ENCODE measurements at places on chromosomes 12 and 14.

GRCh38 chr12:44021471-44021971 is 185.6 kb downstream of the TMEM117 start:
- no peak for DNase-seq

GRCh38 chr14:74792249-74793039 is 29.3 kb downstream of the YLPM1 start:
- DNase-seq: no peak

- no peak for DNase-seq
Measured at GRCh38 chr14:74835645-74836250, 40.2 kb downstream of the PROX2 start.

GRCh38 chr12:44403185-44403584 is 472.9 kb downstream of the NELL2 start:
- DNase-seq: no peak

DNA sequence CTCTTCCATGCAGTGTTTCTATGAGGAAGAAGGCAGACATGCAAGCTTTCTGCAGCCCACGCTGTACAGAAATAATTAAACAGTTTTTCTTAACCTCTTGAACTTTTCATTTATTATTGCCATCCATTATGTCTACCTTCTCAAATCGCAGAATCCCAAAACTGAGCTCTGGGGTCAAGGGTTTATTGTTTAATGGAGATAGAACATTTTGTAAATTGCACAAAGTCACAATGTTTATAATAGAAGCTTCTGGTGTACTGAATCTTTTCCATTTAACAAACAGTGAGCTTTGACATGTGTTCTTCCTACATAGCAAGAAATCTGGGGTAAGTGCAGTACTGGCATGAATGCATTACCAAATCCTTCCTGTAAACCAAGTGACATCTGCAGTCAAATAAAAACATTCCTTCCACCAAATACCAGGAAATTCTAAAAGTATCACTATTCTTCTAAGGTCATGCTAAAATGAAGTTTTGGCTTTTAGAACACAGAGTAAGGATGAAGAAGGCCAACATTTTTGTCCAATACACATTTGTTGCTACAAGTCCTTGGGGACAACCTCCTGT is 385.3 kb upstream of the DDHD1 start:
- DNase-seq: no peak

DNA sequence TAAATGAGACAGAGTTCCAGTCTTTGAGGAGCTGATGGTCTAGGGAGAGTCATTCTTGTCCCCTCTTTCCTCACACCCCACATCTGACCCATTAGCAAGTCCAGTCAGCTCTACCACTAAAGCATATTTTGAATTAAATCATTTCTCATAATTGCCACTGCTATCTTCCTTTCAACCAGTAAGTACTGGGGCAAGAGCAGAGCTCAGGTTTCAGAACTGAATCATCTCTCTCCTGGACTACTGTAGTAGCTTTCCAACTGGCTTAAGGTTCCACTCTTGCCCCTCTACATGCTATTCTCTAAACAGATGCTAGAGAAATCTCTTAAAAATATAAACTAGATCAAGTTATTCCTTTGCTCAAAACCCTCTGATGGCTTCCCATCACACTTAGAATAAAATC is 218.3 kb downstream of the TTC6 start:
- no peak for DNase-seq

- DNase-seq: no peak
Measured at GRCh38 chr12:107035733-107036132, 48.8 kb upstream of the MTERF2 start.

- no peak for DNase-seq
Measured at GRCh38 chr14:66601932-66602578, 94.1 kb downstream of the GPHN start.

GRCh38 chr14:102249041-102249440 is 55.9 kb downstream of the MOK start:
- DNase-seq: no peak

- no peak for DNase-seq
Measured at GRCh38 chr12:53195516-53196420, 11.3 kb downstream of the ITGB7 start.

DNA sequence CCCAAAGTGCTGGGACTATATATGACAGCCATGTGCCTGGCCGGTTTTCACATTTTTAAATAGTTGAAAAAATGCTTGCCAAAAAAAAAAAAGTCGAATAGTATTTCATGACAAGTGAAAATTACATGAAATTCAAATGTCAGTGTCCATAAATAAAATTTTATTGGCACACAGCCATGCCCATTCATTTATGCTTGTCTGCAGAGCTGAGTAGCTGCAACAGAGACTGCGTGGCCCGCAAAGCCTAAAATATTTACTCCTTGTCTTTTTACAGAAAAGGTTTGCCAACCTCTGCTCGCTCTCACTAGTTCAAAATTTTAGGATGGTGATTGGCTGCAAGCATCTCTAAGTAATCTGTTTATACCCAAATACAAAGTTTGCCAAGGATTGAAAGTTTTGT is 49.2 kb downstream of the TESC start:
- no peak for DNase-seq

GRCh38 chr14:80942191-80942600 is 658 bp upstream of the CEP128 start:
- DNase-seq: peak; percentile 41

GRCh38 chr12:124917135-124917840 is 2.8 kb upstream of the UBC start:
- no peak for DNase-seq

GRCh38 chr14:94174604-94175010 is 485 bp downstream of the PPP4R4 start:
- DNase-seq: no peak

- DNase-seq: peak; percentile 13
Measured at GRCh38 chr14:52949711-52950409, 990 bp downstream of the FERMT2 start.

DNA sequence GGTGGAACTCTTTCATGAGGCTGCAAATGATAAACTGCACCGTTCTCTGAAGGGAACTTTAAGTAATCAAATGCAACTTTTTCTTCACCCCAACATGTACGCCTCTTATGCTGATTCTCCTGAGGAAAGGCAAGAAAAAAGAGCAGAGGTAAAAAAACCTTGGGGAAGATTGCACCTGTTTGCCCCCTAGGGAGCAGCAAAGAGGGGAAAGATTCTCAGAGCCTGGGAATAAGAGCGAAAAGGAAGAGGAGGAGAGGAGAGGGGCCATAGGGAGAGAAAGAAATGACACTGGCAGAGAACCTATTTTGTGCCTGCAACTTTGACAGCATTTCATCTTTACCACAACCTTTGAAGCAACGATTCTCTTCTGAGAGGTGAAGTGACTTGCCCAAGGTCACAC is 254.6 kb downstream of the KSR2 start:
- DNase-seq: no peak

GRCh38 chr14:102188187-102188586 is 48.5 kb downstream of the WDR20 start:
- DNase-seq: no peak

GRCh38 chr12:57780284-57780897 is 2.2 kb upstream of the TSFM start:
- no peak for DNase-seq

- DNase-seq: no peak
Measured at GRCh38 chr14:64632056-64632455, 72.2 kb upstream of the PLEKHG3 start.

DNA sequence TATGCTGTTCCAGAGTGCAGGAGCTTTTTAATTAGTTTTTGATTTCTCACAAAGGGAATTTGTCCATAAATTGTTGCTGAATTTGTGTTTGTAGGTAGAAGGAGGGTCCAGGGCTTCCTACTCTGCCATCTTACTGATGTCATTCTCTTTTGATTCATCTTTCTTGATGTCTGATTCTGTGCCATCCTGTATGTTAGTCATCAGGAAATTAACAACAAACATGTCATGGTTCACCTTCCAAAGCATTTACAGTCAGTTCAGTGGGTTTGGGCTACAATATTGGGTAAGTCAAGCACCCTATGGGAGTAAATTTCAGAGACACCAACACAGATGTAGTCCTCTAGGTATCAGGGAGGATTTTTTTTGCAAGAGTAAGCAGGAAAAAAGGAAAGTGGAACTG is 135.2 kb upstream of the SLC38A2 start:
- peak; percentile 30 for DNase-seq

GRCh38 chr14:91898372-91898771 is 31.0 kb upstream of the TC2N start:
- no peak for DNase-seq

DNA sequence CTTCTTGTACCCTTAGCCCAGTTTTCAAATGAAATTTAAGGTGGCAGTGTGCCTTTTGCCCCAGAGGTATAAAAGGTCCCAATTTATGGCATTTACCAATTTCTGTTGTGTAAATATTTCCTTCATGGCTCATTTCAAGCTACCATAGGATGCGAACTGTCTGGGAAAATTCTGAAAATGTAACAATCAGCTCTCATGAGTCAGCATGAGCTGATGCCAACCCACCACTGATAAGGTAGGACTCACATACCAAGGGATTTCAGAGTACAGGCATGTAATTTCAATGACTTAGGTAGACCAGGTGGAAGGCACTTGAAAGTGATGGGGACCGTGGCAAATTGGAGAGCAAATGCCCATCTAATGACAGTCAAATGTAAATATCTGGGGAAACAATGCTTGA is 169.5 kb downstream of the TTC8 start:
- DNase-seq: peak; percentile 59

DNA sequence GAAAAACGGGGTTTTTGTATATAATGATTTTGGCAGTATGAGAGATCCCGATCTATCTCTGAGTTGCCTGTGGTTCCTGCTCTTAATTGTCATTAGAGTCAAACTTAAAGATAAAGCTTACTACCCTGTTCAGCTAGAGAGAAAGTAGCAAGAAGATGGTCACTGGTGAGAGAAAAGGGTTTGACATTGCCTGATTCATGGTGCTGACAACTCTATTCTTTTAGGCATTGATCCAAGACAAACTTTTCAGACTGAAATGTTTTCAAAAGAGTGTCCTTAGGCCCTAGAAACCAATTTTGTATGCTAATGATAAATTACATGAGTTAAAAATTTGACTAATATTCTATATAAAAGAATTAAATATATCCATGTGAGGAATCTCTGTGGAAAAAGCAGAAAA is 35.1 kb downstream of the PELI2 start:
- no peak for DNase-seq

DNA sequence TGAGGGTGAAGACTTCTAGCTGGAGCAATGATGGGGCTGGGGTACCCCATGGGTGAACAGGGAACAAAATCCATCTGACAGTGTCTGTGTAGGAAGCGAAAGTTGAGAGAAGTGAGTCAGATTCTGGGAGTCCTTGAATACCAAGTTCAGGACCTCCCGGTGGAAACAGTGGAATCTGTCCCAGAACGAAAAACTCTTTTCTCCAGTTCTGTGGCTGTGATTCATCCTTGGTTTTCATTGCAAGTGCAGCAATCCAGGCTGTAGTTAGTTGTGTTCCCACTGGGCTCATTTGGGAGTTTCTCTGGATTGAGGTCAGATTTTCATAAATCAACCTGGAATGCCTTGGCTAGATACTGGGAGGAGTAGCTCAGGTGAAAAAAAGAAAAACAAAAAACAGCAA is 120.7 kb downstream of the C12orf75 start:
- DNase-seq: no peak

DNA sequence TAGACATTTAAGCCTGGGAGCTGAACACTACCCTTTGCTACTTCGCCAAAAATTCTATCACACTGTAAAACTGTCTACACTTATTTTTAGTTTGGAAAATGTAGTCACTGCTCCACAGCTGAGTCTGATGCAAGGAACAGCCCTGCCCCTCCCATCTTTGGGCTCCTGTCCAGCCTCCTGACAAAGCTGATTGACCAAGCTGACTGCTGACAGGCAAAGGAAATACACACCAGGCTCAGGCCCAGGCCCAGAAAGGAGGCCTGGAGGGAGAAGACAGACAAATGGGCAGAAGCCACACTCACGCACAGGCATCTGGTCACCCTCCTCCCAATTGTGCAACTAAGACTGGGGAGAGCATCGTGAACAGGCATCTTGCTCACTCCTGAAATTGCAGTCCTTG is 55.3 kb downstream of the ISCA2 start:
- peak; percentile 10 for DNase-seq

- DNase-seq: no peak
Measured at GRCh38 chr14:54788701-54789100, 113.9 kb downstream of the GCH1 start.

GRCh38 chr12:120762086-120762485 is 36.5 kb downstream of the ACADS start:
- DNase-seq: no peak

GRCh38 chr12:125314051-125314755 is 249.0 kb downstream of the AACS start:
- no peak for DNase-seq
